ENCODE measurements at places on chromosomes 3 and 15.

DNA sequence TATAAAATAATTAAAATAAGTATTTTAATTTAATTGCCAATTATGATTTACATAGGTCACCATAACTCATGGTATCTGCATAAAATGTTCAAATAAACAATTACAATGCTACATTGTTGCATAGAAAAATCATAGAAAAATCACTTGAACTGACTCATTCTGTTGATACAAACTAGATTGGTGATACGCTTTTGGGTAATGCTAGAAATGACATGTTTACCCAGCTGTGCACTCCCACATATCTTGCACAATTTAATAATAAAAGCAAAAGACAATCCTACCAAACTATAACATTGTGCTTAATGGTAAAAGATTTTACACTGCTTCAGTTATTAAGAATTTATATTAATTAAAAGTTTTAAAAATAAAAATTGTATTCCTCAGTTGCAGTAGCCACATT, 45.8 kb upstream of the FBXL22 start:
- no peak for DNase-seq

GRCh38 chr3:42780892-42781700, 8.0 kb upstream of the CCDC13 start:
- no peak for DNase-seq

GRCh38 chr3:106840319-106840718, 536.9 kb upstream of the CCDC54 start:
- DNase-seq, result no peak

DNA sequence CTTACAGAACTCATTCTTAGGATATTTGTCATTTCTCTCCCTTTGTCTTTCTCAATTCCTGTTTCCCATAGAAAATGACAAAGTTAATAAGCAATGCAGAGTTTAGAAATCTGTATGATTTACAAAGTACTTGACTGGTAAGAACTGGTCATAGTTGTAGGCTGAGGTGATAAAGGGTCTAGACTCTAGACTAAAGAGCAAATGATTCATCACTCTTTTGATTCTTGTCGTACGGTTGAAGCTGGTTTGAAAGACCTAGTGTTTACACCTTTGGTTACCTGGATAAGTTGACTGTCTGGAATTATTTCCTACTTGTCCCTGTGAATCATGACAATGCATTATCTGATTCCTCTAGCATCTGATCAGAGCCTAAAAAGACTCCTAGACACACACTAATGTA, 58.9 kb upstream of the TP63 start:
- DNase-seq, result no peak

GRCh38 chr15:55420171-55420866, 12.0 kb downstream of the PIERCE2 start:
- no peak for DNase-seq

DNA sequence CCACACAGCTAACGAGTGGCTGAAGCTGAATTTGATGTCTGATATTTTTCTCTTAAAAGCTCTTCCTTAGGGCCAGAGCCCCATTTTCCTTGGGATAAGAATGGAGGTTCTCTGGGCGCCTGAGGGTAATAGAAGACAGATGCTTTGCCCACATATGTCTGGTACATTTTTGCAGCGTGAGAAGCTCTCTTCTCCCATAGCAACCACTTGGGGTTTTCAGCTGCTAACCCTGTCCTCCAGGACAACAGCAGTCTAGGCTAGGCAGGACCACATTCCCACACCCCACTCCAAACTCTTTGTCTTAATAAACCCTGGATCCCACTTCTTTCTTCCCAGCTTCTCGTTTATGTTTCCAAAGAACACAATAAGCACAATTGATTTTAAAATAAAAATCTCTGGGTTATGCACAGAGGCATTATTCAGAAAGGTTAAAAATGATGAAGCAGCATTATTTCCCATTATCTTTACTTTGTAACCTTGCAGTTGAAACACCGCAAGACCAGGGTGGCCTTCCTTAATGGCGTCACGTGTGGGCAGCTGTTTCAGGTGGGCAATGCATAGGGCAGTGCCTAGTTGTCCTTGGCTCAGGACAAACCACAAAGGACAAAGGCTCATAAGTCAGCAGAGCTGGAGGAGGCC, 56.5 kb upstream of the NTRK3 start:
- DNase-seq, result no peak
